Activated CD8-positive, alpha-beta memory T cell treated with anti-CD3 and anti-CD28 coated beads for 1 hour (primary cell): ENCODE measurements at places on chromosomes 4 and X.

GRCh38 chr4:70715097-70715496 is 6.7 kb upstream of the RUFY3 start:
- no peak for DNase-seq

- DNase-seq, result no peak
These were observed 278.6 kb upstream of the ITM2A start for GRCh38 chrX:79645749-79646148.

DNA sequence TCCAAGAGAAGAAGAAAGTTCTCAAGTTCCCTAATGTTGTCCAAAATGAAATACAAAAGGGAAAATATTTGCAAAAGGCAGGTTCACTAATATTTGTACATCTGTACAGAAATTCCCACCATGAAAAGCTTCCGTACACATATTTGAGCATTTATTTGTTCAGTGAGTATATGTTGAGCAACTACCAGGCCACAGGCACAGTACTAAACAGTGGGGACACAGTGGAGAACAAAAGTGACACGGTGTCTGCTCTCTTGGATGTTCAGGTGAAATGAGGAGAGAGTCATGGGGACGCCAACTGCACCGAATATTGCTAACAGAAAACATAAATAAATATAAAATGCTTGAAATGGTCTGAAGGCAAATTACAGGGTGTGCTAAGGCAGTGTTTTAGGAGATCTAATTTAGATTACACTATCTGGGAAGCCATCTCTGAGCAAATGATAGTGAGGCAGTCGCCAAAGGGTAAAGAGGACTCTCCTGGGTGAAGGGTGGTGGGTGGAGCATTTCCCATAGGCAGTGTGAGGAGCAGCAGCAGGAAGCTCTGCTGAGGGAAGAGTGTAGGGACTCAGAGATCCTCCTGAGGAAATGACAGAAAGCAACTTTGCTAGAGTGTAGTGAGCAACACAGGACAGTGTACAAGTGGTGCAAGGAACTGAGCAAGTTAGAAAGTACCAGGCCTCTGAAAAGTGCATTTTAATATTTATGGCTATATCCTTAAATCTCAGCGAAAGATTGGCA is 375.2 kb downstream of the GALNTL6 start:
- DNase-seq, result no peak

GRCh38 chrX:27619975-27620374 is 29.8 kb downstream of the DCAF8L2 start:
- no peak for DNase-seq

GRCh38 chr4:88893961-88894360 is 163.0 kb downstream of the FAM13A start:
- no peak for DNase-seq

DNA sequence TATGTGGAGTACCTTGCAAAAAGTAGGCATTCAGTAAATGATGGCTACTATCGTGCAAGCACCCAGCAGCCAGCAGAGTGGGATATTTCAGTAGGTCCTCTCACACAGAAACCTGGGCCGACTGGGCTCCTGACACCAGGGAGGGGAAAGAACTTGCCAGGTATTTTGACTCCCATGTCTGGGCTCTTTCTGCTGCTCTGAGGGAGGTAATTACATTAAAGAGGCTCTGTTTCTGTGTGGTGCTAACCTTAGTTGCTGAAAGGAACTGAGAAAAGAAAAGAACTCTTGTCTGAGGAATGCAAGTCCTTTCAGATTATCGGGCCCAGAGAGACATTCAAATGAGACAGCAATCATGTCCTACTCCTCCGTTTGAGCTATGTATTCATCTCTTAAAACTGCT is 175.8 kb upstream of the MTMR8 start:
- DNase-seq, result no peak

DNA sequence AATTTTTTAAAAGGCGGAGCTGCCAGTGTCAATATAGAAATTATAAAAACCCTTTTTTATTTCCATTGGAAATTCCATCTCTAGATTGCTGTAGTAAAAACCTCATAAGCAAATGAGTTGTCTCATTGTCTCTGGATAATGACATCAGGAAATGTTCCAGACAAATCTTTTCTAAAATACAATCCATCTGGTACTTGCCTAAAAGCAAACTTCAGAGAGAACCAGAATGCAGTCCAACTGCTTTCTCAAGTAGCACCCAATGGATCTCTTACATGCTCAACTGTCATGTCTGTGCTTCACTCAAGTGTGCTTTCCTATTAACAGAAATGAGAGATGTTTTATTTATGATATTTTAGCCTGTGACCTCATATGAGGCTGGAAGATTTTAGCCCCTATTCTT is 399.6 kb upstream of the NDST3 start:
- no peak for DNase-seq

GRCh38 chr4:188387179-188387791 is 248.0 kb downstream of the TRIML1 start:
- DNase-seq, result no peak

- no peak for DNase-seq
These were observed 49.4 kb downstream of the C4orf46 start for GRCh38 chr4:158622251-158622650.

GRCh38 chr4:183082053-183082452 is 17.0 kb upstream of the WWC2 start:
- DNase-seq, result no peak
